COR-L47 (cell line): ENCODE measurements at places on chromosomes 12 and 14.

DNA sequence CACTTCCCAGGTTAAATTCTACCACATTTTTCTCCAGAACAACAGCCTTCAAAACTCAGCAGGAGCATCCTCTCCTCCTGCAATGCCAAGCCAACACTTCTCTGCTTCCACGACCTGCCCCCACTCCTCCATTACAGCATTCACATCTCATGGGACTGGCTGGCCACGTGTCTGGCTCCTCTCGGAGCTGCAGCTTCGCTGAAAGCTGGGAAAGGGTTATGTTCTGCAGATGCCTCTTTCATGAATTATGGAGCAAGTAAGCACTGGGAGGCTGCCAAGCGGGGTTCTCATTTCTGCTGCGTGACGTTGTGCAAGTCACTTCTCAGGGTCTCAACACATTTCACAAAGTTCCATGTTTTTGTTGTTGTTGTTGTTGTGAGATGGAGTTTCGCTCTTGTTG is 142.2 kb upstream of the RFLNA start:
- DNase-seq = no peak

DNA sequence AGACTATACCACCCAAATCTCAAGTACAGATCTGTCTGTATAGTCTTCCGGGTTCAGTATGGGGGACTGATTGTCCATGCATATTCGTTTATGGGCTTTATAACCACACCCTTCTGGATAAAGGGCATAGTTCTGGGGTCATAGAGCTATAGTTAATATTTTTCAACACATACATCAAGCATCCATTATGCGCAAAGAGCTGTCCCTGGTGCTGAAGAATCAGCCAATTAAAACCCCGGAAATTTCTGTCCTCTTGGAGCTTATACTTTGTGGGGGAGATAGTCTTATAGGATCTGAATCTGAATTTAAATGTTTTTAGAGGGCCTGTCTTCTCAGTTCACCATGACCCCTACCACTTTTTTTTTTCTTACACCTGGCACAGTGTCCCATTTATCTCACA is 256.7 kb downstream of the SUDS3 start:
- DNase-seq = no peak

DNA sequence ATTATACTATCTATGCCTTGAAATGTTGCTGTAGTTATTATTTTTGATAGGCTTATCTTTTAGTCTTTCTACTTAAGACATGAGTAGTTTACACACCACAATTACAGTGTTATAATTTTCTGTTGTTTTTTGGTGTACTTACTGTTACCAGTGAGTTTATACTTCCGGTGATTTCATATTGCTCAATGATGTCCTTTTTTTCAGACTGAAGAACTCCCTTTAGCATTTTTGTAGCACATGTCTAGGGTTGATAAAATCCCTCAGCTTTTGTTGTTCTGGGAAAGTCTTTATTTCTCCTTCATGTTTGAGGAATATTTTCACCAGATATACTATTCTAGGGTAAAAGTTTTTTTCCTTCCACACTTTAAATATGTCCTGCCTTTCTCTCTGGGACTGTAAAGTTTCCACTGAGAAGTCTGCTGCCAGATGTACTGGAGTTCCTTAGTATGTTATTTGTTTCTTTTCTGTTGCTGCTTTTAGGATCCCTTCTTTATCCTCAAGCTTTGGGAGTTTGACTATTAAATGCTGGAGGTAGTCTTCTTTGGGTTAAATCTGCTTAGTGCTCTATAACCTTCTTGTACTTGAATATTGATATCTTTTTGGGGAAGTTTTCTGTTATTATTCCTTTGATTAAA is 41.5 kb upstream of the FERMT2 start:
- no peak for DNase-seq

- DNase-seq = peak; percentile 80
Measured at GRCh38 chr14:69328765-69329164, 68.8 kb downstream of the GALNT16 start.

DNA sequence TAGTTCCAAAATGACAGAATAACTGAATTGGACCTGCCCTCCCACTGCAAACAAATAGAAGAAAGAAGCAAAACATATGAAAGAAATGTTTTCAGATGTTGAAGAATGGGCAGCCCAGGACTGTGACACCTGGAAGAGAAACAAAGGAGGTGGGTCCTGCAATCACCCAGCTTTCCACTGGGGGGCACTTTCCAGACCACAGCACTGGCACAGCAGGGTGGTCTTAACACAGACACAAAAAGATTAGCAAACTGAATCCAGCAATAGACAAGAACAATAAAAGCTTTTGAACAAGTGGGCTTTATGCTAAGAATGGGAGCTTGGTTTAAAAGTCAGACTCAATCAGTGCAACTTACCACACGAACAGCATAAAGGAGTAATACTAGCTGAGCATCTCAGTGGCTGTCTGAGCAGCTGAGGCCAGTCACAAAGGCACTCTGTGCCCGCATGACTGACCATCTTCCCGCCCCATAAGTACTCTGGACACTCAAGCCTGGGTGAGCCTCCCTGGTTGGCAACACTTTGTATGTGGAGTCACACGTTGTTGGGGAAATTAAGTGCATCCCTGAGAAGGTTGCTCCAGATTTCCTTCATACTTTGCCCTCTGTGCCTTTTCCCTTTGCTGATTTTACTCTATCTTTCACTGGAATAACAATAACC is 27.7 kb downstream of the JKAMP start:
- peak; percentile 59 for DNase-seq

GRCh38 chr14:68749487-68750475 is 43.1 kb downstream of the ZFP36L1 start:
- no peak for DNase-seq

- DNase-seq = no peak
Measured at GRCh38 chr12:3537719-3538465, 46.9 kb downstream of the PRMT8 start.

GRCh38 chr14:99685596-99685995 is 1.5 kb downstream of the CYP46A1 start:
- no peak for DNase-seq

DNA sequence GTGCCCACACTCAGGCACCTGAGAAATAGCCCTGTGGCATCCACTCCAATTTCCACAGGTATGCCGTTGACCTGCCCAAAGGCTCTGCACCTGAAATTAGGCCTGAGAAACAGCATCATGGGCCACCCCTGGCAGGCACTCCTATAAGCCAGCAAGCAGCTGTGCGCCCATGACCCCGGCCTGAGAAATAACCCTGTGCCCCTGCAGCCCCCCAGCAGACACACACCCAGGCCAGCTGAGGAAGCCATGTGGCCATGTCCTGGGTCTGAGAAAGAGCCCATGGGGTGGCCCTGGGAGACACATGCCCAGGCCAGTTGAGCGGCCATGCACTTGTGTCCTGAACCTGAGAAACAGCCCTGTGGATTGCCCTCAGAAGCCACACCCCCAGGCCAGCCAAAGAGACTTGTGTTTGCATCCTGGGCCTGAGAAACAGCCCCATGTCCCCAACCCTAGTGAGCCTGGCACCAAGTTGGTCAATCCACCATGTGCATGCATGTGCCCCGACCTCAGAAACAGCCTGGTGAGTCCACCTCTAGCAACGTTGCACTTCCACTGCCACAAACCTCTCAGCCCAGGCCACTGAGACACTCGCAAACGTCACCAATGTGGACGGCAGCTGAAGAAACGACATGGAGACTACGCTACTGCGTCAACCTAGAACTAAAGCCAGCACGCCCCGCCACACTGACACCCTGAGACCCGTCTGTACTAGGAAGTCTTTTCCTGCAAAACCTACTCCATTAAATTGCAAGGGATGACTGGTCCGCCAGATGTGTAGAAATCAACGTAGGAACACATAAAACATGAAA is 411.9 kb downstream of the TMEM121 start:
- DNase-seq = no peak

DNA sequence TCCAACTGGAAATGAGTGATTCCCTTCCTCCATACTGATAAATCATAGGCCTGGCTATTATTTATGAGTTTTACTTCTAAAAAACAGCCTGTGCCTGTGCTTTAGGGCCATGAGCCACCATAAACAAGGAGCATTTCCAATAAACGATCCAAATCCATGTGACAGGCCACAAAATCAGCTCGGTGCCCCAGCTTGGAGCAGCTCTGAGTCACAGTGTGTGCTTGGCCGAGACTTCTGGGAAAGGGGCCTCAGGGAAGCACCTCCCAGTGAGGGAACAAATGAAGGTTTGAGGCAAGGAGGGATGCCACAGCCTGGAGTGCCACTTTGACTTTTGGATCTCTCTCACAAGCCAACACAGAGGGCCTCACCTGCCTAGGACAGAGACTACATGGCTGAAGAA is 190.4 kb downstream of the NTF3 start:
- no peak for DNase-seq

DNA sequence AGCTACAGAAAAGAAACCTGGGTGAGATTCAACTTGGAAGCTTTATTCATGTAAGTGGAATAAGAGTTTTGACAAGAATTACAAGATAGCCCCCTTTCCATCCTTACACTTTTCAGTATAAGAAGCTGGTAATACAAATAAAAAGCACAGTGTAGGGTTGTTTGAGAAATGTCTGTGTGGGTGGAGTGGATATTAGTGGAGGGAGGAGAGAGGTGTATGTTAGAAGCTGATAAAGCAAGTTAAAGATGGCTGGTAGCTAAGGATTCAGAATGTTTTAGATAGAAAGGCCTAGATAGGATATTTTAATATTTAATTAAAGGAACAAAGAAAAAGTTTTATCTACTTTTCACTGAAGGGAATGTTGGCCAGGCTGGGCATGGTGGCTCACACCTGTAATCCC is 12.5 kb downstream of the CFAP54 start:
- DNase-seq = no peak

DNA sequence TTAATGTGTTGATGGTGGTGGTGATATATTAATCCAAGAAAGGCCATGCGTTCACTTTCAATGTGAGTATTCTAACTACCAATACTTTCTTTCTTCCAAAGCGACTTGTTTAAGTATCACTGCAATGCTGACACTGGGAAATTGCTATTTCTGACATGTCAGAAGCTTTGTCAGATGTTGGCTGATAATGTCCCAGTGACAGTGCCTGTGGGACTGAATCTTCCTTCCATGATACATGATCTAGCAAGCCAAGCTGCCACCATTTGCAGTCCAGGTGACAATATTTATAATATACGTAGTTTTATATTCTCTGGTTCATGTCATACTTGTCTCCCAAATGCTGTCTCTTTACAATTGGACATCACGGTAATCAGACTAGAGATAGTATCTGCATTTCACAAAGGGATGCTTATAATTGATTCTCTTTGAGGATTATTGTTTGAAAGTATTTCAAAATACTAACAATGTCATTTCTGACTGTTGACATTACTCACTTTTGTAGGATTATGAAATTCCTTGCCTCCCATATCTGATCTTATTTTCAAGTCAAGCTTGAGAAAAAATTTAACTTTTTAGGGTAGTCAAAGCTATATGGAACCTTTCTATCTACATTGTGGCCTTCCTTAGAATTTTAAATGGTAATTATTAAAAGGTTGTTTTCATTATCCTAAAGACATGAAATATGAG is 57.3 kb downstream of the KNTC1 start:
- DNase-seq = no peak

DNA sequence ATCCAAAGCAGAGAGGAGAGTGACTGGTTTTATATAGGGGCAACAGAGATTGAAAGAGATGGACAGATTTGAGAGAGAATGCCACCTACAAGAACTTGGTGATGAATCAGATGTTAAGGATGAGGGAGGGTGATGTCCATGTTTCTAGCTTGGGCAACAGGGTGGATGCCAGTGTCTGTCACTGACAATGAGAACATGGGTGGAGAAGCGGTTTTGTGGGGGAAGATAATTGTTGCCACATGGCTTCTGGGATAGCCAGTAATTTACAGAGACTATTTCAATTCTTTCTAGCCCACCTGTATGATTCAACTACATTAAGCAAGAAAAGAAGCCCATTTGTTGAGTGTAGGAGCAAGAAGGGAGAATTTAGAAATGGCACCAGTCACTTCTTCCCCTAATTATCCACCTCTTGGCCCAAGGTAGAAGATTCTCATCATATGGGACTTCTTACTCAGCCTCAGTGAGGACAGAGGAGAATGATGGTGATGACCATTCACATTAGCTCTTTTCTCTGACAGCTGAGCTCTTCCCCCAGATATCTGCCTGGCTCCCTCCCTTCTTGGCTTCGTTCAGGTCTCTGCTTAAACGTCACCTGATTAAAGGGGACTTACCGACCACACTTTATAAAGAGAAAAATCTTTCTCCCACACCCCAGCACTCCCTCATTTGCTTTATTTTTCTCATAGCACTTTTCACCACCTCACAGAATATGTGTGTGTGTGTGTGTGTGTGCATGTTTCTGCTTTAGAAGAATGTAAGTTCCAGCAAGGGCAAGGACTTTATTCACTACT is 117.8 kb downstream of the DUSP6 start:
- DNase-seq = no peak

GRCh38 chr14:85531141-85531586 is 1.2 kb downstream of the FLRT2 start:
- DNase-seq = no peak

DNA sequence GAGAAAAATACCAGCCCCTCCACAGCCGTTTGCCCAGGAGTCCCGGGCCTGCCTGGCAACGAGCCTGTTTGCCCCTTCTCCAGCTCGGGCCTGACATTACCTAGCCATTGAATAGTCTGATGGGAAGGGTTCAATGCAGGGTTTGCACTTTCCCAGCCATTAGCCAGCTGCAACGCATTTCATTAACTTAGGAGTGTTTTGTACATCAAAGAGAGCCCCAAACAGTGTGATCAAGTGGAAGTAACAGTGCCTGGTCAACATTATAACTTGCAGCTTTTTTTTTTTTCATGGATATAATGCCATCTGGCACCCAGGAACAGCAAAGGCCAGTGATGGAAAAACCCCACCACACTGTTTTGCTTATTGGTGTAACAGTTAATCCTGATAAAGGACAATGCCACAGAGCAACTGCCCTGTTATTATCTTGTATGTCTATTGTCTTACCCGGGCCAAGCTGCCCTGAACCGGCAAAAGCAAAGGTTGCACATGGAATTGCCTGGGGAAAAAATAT is 38.0 kb downstream of the BTG1 start:
- peak; percentile 26 for DNase-seq

DNA sequence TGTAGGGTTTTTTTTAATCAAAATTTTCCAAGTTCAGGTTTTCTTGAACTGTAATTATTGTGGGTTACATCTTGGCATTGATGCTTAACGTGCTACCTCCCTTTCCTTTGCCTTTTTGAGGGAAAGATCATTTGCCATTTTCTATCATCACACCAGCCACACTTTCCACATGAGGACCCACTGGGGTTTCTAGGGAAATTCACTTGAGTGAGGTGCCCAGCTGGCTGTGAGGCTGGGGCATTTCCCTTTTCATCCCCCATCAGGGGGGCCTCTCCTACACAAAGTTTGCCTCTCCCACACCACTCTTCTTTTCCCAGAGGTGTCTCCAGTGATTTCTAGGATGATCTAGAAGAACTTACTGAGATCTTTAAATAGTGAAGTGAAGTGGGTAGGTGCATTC is 335.7 kb downstream of the BMP4 start:
- no peak for DNase-seq

DNA sequence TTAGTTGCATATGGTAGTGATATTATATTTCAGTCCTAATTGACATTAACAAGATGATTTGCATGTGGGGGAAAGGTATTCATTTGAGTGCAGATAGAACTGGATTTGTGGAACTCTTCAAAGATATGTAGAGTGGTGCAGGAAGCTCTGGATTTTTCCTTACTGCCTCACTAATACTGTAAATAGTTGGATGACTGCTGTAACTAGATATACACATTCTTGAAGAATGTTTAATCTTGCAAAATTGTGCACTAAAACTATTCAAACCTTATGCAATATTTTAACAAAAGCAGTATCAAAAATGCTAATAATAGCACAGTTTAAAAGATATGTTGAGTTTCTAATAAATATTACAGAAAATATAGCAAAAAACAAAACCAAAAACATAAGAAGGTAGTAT is 43.1 kb upstream of the ATF7IP start:
- DNase-seq = no peak

GRCh38 chr14:50944647-50945413 is 547 bp upstream of the PYGL start:
- DNase-seq = peak; percentile 53
